GM10248 (cell line): ENCODE measurements at places on chromosomes 3 and 15.
A peak's percentile ranks its signal among the peaks of the same experiment; 100 is the strongest.

DNA sequence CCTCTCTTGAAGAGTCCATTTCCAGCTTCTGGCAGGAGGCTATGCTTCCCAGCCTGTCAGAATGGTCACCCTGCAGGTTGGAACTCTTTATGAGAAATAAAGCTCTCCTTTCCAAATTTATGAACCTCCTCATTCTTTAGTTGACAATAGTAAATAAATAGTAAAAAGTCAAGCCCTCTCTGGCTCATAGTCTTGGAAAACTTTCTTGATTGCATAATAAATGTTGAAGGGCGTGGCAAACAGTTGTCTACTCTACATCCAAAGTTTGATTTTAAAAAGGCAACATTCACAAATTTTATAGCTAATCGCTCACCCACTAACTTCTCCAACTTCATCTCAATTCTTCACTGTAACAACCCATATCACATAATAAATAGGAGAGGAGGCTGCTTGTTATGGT, 58.8 kb downstream of the MCF2L2 start:
- no peak for DNase-seq

DNA sequence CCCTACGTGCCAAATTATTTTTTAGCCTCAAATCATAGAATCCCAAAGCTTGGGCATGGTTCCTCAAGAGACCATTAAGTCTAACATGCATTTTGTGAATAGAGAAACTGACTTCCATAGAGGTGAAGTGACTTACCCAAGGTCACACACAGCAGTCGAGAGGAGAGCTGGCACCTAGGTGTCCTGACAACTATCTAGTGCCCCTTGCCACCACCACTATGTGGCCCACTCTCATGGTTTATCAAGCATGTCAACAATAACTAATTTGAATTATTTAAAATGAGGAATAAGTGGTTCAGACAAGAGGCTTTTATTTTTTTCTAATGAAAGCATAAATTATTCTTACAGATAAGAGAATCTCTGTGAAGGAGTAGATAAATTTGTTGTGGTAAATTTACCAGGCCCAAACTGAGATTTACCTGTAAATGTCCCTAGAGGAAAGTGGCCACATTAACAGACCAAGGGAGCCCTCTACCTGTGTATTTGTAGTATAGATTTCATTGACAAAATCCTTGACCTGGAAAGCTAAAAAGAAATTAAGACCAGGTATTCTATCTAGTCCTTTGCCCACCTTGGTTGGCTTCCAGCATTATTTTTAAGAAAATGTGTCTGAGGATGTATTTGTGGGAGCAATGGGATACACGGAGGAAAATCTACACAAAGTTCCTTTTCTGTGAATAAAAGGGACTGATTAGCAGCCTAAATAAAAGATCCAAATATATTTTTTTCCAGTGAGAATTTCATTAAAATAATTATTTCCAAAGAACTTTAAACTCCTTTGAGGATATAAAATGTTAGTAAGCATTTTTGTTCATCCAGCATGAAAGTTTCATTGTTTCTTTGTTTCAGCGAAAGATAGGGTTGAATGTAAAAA, 49.1 kb downstream of the IQCH start:
- peak; percentile 30 for DNase-seq

GRCh38 chr15:78565951-78566774, 843 bp downstream of the CHRNA5 start:
- peak; percentile 23 for DNase-seq

- DNase-seq = no peak
These were observed 133.4 kb downstream of the VGLL4 start for GRCh38 chr3:11510356-11510755.

DNA sequence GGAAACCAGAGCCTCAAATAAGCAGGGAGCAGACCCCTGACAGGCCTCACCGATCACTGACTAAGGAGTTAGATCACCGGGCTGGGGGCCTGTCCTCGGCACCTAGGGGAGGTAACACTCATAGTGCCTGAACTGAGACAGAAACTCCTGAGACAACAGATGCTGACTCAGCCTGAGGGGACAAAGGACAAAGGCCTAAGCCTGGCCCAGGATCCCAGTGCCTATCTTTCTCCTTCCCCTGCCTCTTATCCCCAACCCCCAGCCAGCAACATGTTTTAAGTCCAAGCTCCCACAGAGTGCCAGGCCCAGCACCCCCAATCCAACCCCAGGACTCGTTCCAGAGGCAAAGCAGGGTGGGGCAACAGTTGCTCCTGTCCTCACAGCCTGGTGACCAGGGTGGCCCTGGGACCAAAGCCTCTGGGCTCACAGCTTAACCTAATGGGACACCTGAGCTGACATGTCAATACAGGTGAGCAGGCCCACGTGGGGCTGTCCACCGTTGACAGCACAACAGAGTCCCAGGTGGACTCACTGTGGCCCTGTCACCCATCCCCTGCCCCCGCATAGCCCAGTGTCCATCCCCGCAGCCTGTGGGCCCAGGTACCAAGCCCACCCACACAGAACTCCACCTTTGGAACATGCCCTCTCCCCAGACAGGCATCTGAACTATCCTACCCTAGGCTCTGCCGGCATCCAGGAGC, 37.4 kb downstream of the ADCY5 start:
- DNase-seq = no peak

GRCh38 chr3:38985581-38985980, 66.2 kb downstream of the SCN11A start:
- DNase-seq = no peak

- no peak for DNase-seq
These were observed 99.2 kb upstream of the MLF1 start for GRCh38 chr3:158471639-158472294.

GRCh38 chr3:44926921-44927320, 49.1 kb downstream of the ZDHHC3 start:
- no peak for DNase-seq

GRCh38 chr3:47006145-47006651, 26.7 kb downstream of the NBEAL2 start:
- no peak for DNase-seq

DNA sequence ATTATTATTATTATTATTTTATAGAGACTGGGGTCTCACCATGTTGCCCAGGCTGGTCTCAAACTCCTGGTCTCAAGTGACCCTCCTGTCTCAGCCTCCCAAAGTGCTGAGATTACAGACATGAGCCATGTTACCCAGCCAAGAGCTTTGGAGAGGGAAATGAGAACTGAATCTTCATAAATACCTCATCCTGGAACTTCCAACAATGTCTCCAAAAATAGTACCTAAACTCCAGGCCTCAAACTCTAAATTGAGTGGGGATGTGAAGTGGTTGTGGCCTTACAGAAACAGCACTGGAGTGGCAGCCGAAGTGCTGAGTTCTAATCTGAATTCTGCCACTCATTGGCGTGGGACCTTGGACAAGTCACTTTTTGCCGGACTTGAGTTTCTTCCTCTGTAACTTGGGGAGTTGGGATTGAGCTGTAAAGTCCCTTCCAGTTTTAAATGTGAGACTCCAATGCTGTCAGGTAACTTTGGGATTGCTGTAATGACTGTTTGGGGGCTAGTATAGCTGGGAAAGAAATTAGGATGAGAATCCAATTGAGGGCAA, 10.0 kb upstream of the SRP14 start:
- DNase-seq = no peak

GRCh38 chr15:70077188-70078147, 20.2 kb downstream of the TLE3 start:
- DNase-seq = no peak

DNA sequence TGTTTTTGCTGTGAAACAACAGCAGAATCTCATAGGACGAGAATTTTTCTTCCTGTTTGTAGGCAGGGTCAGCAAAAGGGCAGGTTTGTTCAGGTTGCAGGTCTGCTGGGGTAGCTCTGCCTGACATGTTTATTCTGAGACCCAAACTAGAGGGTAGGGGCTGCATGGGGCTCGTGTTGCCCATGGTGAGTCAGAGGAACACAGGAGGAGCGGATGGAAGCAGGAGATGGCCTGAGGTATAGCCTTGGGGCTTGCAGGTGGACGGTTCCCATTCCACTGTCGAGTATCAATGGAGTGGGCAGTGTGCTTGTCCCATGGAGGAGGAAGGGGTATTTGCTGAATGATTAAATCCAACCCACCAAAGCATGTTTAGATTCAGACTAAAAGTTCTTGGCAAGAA, 138.9 kb downstream of the APBA2 start:
- no peak for DNase-seq

DNA sequence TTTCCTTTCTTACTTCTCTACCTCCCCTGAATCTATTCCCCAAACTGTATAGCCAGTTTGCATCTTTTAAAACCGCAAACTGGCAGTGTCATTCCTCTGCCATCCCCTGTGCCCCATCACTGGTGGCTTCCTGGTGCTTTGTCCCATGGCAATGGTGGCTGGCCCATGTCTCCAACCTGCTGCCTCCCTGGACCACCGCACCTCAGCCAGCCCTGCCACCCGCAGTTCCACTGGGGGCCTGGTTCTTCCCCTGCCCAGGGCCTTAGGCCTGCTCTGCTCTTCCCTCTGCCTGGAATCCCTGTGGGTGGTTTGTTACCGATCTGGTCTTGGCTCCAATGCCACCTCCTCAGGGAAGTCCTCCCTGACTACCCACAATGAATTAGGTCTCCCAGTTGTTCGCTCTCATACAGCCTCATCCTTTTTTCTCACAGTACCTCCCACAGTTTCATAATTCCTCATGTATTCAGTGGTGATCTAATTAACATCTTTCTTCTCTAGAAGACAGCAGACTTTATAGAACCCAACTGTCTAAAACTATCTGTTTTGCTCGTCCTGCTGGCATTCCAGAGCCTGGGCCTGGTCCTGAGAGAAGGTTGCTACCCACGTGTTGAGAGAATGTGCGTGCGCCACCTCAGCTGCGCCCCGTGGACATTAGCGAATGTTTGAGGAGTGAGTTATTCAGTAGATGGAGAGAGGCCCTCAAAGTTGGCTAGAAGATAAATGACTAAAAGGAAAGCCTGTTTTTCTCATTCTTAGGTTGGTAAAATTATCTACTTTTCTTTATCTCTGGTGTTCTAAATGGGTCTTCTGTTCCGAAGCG, 130.1 kb downstream of the DNAJB8 start:
- DNase-seq = no peak

DNA sequence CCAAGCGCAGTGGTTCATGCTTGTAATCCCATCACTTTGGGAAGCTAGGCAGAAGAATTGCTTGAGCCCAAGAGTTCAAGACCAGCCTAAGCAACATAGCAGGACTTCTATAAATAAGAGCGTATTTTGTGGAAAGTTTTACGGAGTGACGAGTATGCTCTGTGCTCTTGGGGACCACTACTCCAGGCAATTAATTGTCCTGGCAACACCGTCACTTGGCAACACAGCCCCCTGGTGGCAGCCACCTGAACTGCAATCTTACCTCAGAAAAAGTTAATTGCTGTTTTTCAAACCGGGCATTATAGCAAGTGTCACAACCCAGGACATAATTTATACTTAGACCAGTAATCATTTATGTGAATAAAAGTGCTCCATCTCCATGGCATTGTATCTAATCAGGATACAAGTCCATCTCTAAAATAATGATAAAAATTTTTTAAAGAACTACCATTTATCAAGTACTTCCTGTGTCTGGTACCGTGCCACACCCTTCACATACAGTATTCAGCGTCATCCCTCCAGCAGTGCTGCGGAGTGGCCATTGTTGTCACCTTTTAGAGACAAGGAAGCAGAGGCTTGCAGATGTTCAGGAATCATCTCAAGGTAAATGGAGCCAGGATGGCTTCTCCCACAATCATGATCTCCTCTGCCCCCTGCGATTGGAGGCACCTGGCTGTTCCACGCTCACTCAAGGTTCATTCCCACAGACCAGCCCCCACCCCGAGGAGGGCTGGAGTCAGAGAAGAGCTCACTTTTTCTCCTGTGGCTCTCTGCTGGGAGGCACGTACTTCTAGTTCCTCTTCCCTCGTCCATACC, 34.5 kb downstream of the PLA2G4D start:
- peak; percentile 65 for DNase-seq

- DNase-seq = no peak
These were observed 170.9 kb upstream of the NSMCE3 start for GRCh38 chr15:29440541-29440940.

DNA sequence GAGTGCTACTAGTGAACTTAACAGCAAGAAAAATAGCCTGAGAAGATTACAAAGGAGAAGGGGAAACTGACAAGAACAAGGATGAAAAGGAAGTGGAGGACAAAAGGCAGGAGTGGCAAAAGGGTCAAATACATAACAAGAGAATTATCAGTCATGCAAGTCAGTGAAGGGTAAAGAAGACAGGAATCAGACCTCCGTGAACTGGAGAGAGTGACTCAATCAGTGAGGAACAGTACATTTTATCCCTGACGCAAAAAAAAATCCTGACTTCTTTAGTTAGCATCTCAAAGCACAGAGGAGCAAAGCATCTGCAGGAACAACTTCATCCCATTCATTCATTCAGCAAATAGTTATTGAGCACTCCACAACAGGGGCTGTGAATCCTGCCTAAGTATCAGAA, 97.8 kb downstream of the SST start:
- DNase-seq = no peak

DNA sequence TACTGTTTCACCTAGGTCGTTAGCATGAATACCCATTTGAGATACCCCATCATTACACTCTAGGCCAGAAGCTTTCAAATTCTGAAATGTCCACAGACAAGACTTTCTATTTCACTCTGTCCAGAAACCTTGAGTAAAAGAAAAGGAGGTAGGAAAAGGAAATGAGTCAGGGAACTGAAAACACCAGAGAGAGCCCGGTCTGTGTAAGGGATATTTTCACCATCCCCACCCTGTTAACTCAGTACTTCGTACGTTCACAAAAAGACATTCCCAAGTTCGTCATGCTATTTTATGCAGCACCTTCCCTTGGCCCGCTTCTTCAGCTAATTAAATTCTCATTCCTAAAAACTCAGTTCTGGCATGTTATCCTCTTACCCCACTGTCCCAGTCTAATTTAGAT, 89.4 kb upstream of the SOX2 start:
- no peak for DNase-seq

- peak; percentile 50 for DNase-seq
These were observed 41.4 kb downstream of the SACM1L start for GRCh38 chr3:45730409-45731154.

- no peak for DNase-seq
These were observed 85.3 kb upstream of the SLC6A6 start for GRCh38 chr3:14317057-14317553.

GRCh38 chr15:39587731-39588530, 7.1 kb downstream of the THBS1 start:
- no peak for DNase-seq

DNA sequence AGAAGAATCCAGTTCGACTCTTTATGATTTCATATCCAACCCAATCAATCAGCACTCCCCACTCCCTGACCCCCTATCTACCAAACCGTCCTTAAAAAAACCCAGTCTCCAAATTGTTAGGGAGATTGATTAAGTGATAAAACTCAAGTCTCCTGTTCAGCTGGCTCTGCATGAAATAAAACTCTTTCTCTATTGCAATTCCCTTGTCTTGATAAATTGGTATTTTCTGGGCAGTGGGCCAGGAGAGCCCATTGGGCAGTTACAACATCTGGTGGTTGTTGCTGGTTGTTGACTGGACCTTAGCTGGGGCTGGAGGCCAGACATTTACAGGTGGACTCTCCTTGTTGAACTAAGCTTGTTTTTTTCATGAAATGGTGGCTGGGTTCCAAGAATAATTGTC, 642.3 kb downstream of the ROBO2 start:
- no peak for DNase-seq

- no peak for DNase-seq
These were observed 34.5 kb downstream of the TKT start for GRCh38 chr3:53221345-53221744.

- no peak for DNase-seq
These were observed 17.2 kb downstream of the EPHB3 start for GRCh38 chr3:184578822-184579221.

GRCh38 chr3:50088725-50089608, at the start of gene RBM5:
Gene RBM5 (plus strand): TSS chr3:50088919. CDS start chr3:50090435, 1,516 bp downstream.
- DNase-seq = peak; percentile 97
